COLO829 (cell line): ENCODE measurements at places on chromosomes 11 and 22.

GRCh38 chr11:28679795-28680468, 571.7 kb downstream of the METTL15 start:
- no peak for DNase-seq

DNA sequence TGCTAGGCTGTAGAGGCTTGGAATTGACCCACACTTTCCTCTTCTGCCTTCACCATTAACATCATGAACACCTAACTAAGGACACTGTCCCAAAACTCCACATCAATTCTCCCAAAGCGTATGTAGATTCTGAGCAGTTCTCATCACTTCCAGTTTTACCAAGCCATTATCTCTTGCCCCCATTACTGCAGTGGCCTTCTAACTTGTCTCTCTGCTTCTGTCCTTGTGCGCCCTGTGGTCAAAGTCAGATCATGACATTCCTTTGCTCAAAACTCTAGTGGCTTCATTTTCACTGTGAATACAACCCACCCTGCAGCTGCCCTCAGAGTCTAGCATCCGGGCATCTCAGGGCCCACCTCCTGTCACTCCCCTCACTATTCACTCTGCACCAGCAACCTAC, 13.1 kb upstream of the TOP3B start:
- DNase-seq, result no peak

DNA sequence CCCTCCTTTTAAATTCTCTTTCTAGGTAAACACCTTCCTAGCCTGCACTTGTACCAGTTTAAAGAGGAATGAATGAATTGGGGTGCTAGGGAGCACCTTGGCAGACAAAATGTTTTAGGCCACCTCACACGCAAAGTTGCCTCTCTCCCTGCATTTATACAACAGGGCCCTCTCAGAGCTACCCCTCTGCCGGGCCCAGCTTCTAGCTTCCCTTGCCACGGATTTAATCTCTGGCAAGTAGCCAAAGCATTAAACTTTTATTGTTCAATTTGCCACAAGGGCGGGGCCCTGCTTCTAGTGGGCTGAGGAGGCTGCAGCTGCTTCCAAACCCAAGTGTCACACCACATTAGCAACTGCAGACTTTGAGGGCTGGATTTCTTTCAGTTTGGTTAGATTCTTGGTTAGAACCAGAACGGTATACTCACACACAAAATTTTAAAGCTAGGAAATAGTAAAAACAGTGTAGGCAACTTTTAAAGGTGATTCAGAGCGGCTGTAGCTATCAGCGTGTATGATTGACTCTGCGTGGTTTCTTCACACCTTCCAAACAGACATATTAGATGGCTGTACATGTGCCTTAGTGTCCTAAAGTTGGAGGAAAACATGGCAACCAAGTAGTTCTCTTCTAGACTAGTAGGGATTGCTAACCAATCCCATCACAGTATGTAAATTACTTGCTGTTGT, 6.5 kb downstream of the KREMEN1 start:
- DNase-seq, result no peak

GRCh38 chr22:45998638-45999378, 21.8 kb upstream of the WNT7B start:
- DNase-seq, result no peak

- DNase-seq, result no peak
Observed at GRCh38 chr11:76627606-76628005, 42.9 kb downstream of the LRRC32 start.

- DNase-seq, result no peak
Observed at GRCh38 chr22:18118345-18118915, 7.8 kb downstream of the TUBA8 start.

GRCh38 chr11:124499711-124500110, 43.7 kb downstream of the OR8B12 start:
- DNase-seq, result no peak

GRCh38 chr11:19589567-19590260, 122.9 kb upstream of the NAV2 start:
- DNase-seq, result no peak

DNA sequence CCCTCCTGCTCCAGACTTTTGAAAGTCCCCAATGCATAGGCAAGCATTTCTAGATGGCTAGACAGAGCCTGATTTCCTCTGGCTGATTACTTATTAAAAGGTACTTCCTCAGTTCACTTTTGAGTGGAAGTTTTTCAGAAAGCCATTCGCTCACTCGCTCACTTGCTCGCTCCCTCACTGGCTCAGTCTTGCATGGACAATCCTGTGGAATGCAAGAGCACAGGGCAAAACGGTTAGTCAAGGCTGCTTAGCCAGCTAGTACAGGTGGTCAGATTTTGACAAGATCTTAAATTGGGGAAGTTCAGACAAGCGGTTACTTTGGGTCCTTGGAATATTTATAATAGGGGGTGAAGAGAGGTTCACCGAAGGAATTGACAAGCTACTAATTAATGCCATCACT, 101.0 kb downstream of the ARL14EP start:
- no peak for DNase-seq

DNA sequence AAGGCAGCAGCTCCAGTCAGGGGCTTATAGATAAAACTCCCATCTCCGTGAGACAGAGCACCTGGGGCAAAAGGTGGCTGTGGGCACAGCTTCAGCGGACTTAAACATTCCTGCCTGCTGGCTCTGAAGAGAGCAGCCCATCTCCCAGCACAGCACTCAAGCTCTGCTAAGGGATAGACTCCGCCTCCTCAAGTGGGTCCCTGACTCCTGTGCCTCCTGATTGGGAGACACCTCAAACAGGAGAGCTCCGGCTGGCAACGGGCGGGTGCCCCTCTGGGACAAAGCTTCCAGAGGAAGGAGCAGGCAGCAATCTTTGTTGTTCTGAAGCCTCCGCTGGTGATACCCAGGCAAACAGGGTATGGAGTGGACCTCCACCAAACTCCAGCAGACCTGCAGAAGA, 279.4 kb downstream of the LARGE1 start:
- DNase-seq, result no peak

GRCh38 chr11:79046366-79046765, 394.5 kb downstream of the TENM4 start:
- DNase-seq, result no peak

DNA sequence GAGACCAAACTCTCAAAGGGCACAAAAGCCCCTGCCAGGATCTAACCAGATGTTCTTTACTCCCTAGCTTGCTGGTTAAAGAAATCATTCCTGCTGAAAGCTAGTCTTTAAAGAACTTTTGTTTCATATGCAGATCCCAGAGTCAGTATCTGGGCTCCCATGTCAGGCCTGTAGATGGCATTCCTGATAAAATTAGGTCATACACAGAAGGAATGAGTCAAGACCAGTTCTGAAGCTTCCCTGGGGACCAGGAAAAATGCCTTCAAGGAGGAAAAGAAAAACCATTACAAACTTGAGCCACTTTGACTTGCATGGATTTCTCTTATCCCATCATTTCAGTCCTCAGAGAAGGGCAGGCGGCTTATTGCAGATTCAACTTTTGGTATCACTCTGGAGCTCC, 5.9 kb downstream of the DBX1 start:
- DNase-seq, result peak; percentile 58

DNA sequence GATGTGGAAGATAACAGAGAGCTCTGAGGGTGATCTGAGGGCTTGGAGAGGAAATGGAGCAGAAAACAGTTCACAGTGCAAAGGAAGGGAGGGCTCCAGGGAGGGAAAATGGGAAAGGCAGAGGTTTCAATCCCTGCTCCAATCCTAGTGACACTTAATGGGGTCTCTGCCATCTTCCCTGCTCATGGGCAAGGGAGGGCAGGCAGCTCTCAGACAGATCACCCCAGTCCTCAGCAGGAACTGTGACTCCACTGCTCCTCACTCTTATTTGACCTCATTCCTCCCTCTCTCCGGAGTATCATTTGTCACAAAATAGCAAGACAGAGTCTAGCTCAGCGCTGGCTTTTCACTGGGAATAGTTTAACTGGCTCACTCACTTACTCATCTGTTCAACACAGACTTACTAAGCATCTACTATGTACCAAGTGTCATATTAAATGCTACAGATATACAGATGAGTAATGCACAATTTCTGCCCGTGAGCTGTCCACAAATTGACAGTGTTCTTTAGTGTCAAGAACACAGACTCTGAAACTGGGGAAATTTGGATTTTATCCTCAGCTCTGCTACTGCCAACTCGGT, 817.4 kb downstream of the OPCML start:
- DNase-seq, result no peak

DNA sequence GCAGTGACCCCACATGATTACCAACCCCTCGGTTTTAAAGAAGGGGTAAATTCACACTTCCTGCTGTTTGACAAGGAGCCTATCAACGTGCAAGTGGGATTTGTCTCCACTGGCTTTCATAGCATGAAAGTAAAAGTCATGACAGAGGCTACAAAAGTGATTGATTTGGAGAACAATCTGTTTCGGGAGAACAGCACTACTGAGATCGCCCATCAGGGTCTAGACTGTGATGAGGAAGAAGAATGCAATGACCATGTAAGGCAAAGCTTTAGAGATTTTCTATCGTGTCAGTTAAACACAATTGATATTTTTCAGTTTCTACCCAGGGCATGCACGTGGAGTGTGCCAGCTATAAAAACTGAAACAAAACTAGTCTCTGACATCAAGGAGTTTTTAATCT, 41.7 kb downstream of the HORMAD2 start:
- no peak for DNase-seq

- DNase-seq, result no peak
Observed at GRCh38 chr22:50238755-50239154, 6.1 kb downstream of the TUBGCP6 start.

- DNase-seq, result peak; percentile 56
Observed at GRCh38 chr22:43228330-43228729, 41.4 kb upstream of the TTLL12 start.

DNA sequence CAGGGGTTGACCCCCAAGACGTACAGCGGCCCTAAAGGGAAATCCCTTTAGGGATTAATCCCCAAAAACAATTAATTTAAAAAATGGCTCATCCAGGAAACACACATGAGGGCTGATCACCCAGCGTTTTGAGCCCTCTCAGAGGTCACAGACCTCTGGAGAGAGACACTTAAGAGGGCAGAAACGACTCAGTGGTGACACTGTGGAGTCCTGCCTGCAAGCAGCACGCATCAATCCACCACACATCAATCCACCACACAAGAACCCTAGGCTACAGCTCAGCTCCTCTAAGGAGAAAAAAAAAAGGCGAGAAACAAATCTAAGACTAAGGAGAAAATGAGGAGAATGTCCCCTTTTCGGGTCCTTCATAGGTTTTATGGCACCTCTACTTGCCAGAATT, 12.5 kb upstream of the SELENOH start:
- no peak for DNase-seq

DNA sequence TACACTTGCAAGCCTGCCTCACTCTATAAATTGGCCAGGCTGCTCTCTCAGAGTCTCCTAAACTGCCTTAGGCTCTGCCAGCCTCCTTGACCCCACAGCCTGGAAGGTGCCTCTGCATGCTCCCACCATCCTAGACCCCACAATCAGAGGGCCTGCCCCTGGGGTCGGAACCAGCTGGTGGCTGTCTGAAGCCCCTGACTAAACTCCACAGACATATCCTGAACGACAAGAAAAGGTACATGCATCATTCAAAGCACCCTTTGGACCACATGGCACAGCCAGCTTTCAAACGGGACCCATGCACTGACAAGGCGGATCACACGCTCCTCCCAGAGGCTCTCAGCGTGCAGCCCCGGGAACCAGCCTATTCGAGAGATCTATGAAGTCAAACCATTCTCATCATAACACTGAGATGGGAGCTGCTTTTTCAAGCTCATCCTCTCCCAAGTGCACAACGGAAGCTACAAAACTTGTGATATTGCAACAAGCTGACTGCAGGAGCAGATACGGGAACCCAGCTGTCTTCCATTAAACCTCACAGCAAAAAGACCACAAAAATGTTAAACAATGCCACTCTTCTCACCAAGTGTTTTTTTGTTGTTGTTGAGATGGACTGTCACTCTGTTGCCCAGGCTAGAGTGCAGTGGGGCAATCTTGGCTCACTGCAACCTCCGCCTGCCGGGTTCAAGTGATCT, 8.1 kb downstream of the SHANK2 start:
- DNase-seq, result no peak

DNA sequence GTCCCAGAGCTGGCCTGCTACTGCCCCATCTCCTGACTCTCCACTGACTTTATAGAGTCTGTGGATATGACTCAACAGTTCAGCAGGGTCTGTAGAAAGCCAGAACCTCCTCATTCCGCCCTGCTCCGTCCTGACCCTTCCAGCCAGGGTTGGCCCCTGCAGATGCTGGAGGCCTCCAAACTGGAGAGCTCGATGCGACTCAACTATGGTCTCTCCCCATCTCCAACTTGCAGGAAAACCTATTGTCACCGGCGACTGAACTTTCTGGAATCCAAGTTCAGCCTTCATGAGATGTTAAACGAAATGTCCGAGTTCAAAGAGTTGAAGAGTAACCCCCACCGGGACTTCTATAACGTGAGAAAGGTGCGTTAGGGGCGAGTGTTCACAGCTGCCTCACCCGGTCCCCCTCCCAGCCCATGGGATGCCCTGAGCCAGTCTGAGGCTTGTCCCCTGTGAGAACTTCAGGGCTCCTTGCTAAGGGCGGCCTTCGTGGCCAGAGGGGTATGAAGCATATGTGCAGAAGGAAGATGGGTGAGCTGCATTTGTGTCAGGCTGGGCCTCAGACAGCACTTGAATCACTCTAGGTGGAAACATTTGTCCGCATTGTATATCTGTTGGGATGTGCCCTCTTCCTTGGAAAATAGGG, 32.1 kb downstream of the AMPD3 start:
- no peak for DNase-seq

GRCh38 chr22:18056807-18057474, 20.8 kb upstream of the PEX26 start:
- no peak for DNase-seq

DNA sequence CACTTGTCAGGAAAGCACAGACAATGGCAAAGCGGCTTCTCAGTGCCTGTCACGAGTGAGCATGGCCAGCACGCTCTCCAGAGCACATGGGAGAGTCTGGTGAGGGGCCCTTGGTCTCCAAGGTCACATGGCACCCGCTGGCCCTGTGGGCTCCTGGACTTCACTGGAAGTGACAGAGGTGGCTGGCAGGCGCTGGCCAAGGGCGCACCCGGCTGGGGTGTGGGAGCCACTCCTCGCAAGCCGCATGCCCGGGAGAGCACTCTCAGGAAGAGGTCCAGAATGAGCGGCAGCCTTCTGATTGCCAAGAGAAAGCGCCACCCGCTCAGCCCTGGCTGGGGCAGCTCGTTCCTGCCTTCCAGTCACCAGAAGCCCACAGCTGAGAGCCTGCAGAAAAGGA, 17.1 kb upstream of the MOB2 start:
- DNase-seq, result no peak
